ENCODE measurements at places on chromosomes 3 and 15.

GRCh38 chr3:5568451-5568850, 380.9 kb downstream of the EDEM1 start:
- no peak for DNase-seq

GRCh38 chr3:48999085-48999858, 7.9 kb upstream of the WDR6 start:
- no peak for DNase-seq

- no peak for DNase-seq
These were observed 33.4 kb downstream of the AP3S2 start for GRCh38 chr15:89860431-89860830.

DNA sequence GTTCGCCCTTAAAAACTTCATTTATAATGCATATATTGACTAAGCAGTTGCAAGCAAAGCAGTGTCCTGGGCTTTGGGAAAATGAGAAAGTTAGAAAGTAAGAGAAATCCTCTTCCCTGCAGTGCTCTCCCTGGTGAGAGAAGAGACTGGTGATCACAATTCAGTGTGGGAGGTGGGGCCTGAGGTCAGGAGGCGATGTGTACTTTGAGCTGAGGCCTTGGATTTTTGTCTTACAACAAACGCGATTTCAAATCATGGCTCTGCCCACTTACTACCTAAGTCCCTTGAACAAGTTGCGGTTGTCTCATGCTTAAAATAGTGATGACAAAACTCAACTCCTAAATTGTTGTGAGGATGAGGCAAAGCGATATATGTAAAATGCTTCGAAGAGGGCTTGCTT, 316.3 kb upstream of the NECTIN3 start:
- no peak for DNase-seq

DNA sequence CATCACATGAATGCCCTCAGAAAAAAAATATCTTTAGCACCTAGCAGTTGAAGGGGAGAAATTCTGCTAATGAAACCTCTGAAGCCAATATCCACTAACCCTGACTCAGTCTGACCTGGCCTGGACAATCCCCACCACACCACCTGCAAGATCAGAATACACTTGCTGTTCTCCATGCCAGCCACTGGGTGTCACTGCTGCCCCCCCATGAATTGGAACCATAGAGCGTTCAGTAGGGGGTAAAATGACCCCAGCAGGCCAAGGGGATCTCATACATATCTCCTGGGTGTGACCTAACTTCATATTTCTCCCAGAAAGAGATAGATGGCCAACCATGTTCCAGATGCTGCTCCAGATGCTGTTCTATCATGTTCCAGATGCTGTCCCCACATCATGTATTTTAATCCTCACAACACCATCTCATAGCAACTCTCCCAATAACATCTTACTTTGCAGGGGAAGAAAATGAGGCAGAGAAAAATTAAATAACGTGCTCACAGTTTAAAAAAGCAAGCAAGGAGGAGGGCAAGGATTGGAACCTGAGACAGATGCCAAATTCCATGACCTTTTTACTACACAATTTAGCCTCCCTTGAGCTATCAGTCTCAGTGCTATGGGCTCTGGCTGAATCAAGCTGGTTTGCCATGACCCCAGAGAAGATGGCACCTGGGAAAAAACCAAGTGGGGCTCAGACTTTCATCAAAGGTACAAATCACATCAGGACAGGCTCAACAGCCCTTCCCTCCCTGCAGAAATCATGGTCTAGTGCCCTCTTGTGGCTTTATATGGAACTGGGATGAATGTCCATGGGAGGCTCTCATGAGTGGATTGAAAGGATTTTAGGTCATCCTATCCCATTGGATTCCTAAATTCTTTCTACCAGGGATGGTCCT, 12.4 kb downstream of the NTRK3 start:
- DNase-seq: no peak

DNA sequence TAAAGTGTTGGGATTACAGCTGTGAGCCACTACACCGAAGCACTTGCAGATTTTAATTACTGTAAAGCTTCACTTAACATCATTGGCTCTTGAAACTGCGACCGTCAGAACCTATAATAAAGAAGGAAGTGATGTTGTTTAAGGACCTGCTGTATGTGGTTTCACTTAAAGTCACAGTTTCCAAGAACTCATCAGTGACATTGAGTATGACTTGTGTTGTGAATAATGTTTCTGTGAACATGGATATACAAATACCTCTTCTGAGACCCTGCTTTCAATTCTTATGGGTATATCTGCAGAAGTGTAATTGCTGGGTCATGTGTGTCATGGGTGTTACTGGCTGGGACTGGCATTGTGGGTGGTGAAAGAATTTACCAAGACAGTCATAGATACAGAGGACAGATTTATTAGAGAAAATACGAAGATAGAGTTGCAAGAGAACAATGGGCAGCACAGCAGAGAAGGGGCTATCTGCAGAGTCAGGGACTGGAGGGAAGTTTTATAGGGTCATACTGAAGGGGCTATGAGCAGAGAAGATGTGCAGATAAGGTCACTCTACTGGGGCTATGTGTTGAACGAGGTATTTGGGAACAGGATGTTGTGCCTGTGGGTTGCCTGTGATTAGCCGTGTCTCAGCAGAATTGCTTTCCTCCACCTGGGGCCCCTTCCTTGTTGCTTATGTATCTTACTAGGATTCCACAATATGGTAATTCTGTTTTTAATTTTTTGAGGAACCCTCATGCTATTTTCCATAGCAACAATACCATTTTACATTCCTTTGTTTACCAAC, 4.5 kb downstream of the NDUFB5 start:
- DNase-seq: no peak

DNA sequence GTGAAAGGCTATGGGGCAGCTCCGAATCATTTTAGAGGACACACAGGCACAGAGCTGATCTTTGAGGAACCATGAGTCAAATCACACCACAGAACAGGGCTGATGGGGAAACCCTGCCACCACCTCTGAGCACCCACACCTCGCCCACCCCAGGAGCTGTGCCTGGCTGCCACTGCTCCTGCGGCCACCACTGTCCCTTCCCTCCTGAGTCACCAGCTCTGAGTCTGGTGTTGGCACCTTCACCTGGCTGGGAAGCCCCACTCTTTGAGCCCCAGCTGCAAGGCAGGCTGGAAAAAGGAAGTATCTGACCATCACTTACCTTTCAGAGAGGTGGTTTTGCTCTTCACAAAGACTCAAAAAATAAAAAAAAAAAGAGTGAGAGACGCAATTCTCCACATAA, 63.6 kb upstream of the MEF2A start:
- no peak for DNase-seq

DNA sequence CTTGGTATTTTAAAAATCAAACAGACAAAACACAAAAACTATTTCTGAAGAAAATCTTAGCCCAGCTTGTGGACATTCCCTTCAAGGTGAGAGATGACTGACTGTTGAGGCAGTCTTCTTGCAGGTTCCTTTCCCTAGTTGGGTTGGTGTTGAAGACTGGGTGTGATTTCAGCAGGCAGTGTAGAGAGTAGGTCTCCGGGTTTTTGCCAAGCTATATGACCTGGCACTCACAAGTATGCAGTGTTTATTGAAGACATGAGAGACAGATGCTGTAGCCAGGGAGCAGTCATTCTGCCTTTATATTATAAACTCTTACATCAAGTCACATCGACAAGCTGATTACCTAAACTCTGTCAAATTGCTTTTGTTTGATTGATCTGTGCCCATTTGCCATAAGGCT, 17.5 kb downstream of the SENP8 start:
- DNase-seq: no peak

DNA sequence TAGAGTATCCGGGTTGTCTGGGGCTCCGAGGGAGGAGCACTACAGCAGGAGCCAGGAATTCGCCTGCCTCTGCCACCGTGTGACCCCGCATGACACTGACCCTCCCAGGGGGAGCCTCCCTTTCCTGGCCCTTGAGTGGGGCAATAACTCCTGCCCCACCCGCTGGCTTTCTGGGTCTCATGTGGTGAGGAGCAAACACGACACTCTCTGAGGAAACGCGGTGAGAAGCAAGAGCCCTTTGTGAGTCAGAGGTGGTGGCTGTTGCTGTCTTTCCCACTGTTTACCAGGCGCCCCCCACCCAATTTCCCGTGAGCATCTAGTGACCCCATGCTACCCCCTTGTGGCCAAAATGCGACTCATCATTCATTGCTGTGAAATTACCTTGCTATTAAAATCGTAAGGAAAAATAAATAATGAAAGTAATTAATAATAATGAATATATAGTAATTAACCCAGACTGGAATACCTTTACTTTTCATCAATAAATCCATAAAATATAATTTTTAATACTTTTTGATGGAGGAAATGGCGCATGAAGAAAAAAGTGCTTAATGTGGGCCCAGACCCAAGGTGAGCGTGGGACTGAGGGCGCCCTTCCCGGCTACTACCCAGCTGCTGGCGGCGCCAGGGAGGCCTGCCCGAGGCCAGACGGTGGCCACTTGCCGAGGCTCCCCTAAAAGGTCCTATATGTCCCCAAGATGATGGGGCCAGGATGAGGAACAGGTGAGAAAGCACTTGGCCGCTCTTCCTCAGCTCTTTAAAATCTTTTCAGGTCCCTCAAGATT, 29.3 kb downstream of the CCNL1 start:
- no peak for DNase-seq

GRCh38 chr3:13927295-13927694, 47.4 kb upstream of the WNT7A start:
- DNase-seq: no peak

- DNase-seq: peak; percentile 18
These were observed 21.0 kb downstream of the IFT122 start for GRCh38 chr3:129461022-129461421.

- no peak for DNase-seq
These were observed 168.8 kb downstream of the CHDH start for GRCh38 chr3:53677413-53677812.

- DNase-seq: peak; percentile 21
These were observed 36.8 kb downstream of the TRANK1 start for GRCh38 chr3:36907911-36908646.

DNA sequence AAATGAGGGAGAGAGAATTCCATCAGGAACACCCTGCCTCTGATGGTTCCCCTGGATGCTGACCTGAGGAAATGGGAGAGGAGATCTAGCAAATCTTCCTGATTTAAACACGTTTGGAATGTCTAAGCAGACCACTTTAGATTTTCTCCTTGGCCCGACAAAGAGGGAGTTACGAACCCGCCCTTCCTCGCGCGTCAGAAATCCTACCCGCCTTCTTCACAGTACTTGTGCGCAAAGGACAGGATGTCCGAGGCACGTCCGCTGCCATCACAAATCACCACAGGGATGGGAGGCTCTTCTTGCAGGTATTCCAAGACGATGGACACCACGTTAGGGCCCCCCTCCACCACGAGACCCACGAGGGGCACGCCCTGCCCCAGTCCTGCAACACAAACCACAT, 38.6 kb downstream of the TRPM1 start:
- no peak for DNase-seq

DNA sequence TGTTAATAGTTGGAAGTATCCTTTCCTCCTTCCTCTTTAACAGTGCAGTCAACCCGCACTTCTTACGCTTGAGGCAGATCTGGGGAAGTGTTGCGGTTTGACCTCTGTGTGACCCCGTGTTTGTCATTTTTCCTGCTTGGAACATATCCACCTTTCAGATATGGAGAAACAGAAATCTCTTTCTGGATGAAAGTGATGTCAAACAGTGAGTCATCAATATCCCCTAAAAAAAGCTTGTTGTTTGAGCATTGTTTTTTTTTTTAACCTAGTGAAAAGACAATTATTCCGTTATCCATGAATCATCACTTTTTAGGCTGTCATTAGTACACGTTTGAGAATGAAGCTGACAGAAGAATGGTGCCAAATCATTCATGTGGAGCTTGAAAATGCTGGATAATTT, 293.7 kb downstream of the ARPP21 start:
- peak; percentile 43 for DNase-seq

DNA sequence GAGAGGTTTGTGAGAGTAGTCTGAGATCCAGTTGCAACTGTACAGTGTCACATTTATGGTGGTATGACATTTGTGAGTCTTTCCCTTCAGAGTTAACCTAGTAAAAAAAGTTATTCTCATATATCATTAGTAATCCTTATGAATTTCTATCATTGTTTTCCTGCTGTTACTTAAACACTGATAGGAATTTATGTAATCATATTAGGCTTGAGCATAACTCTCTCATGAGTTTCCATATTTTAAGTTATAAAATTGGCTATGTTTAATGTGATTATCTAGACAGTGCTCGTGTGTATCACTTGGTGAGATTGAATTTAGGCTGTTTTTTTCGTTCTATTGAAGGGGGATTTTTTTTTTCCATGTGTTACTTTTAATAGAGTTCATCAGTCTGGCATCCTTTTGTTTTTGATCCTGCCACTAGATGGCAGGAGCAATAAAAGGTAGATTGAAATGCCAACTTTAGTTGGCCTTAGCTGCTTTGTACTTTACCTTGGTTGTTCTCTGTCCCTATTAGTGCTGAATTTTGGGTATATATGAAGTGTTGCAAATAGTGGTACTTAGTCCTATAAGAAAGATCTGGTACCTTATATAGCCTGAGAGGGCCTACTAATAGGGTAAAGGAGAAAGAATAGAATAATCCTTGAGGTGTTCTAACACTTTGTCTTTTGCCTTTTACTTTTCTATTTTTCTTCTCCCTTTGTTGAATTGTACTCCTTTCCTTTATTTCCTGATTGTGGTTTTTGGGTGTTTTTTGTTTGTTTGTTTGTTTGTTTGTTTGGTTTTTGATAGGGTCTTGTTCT, 17.9 kb downstream of the STT3B start:
- DNase-seq: no peak

DNA sequence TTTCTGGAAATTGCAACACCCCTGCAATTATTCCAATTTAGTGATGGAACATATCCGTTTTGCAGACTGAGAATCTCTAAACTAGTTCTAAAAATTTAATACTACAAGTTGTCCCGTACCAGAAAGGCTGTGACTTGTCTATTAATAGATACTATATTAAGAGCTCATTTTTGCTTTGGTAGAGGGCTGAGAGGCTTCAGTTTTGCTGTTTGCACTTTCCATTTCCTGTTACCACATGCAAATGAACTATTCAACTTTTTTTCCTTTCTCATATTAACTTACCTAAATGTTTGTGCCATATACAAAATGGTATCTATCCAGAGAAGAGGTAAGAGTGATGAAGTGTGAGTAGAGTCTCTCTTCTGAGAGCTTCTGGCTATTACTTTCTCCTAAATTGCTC, 101.5 kb upstream of the CRBN start:
- DNase-seq: no peak

GRCh38 chr15:78045189-78045588, 32.3 kb downstream of the TBC1D2B start:
- no peak for DNase-seq
